ENCODE measurements at places on chromosomes 3 and 15.
A peak's percentile ranks its signal among the peaks of the same experiment; 100 is the strongest.

DNA sequence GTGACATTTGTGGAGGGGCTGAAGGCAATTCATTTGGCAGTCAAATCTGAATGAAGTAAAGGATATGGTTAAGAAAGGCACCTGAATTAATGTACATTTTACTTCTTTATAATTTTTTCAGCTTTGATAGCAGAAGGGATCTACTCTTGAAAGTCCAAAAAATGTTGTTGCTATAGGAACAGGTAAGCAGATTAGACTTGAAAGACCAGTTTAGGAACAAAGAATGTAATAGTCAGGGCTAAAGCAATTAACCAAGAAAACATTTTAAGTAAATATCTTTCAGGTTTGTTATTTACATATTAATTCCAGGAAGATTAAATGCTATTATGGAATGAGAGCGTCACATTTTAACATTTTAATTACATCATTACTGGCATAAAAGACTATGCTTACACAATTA is 1.1 kb downstream of the ATP13A4 start:
- no peak for DNase-seq

DNA sequence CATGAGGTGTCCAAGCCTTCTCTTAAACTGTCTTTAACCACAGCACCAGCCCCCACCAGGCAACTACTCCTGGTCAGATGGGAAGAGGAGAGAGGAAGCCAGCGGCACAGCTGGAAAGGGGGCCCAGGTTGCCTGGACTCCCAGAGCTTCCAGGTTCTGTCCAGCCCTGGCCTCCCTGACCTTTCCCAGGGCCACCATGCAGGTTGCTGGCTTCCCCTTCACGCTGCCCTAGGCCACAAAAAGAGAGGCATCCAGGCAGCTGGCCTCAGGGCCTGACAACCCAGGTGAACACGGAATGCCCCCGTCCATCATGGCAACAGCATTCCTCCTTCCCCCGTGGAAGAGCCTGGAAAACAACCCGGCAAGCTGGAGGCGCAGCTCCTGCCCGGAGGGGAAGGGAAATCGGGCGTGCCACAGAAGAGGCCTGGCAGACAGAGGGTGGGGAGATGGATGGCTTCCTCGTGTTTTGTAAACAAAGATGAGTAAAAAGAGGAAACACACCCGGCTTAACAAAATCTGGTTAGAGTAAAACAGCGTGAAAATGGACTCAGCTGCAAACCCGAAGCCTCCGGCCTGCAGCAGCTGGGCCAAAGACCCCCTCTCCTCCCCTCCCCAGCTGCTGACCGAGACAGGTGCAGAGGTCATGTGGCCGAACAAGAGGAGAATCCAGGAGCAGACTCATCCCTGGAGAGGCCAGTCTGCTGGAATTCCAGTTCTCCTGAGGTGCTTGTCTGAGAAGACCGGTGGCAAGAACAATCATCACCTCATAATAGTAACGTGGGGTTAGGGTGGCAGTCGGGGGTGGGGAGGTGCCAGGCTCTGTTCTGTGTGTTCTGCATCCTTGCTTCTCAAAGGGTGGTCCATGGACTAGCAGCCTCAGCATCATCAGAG is 15.5 kb downstream of the BMF start:
- DNase-seq, result no peak

DNA sequence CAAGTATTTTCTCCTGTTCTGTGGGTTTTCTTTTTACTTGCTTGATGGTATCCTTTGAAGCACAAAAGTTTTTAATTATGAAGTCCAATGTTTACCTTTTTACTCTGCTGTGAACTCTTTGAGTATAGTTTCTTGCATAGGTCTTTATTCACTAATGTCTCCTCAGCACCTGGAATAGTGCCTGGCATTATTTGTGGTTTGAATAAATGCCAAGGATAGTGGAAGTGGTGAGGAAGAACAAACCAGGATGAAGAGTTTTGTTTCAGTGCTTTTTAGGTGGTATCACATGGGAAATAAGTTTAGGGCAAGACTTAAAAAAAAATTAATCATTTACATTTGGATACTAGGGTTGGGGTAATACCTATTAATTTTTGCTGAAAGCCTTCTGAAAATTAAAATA is 25.7 kb downstream of the GPD1L start:
- DNase-seq, result no peak

GRCh38 chr3:66200786-66201185 is 20.0 kb upstream of the SLC25A26 start:
- DNase-seq, result no peak

GRCh38 chr3:54303517-54304375 is 181.4 kb downstream of the CACNA2D3 start:
- no peak for DNase-seq

GRCh38 chr3:60086811-60087210 is 1037.0 kb upstream of the CFAP20DC start:
- DNase-seq, result peak; percentile 32

DNA sequence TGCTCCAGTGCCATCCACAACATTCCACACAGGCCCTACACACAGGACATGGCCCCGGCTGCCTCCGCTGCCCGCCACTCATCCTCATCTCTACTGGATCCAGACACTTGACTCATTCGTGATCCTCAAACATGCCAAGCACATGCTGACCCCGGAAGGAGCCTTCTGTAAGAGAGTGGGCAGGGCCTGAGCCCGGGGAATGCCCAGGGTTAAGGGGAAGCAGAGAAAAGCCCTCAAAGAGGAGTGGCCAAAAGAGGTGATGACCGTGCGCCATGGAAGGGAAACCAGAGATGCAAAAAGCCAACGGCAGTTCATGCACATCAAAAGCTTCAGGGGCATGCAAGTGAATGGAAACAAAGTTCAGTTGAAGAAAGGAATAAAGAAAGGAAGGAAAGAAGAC is 46.1 kb downstream of the RFTN1 start:
- peak; percentile 24 for DNase-seq

- DNase-seq, result no peak
Observed at GRCh38 chr3:119468041-119468440, 722 bp upstream of the POGLUT1 start.

DNA sequence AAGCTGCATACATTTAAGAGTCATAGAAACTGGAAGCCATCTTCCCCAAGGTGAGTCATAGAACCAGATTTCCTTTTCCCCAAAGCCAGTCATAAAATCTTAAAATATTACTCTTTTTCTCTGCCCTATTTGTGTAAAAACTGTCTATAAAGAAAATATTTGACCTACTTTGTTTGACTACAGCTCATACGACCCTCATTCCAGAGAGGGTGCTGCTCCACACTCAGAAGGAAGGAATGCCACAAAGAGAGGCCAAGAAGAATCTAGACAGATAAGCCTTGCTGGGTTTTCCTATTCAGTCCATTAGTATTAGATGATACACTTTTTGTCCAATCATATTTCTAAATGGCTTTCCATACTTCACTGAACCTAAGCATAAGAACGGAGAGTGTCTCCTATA is 671.6 kb upstream of the SGO1 start:
- DNase-seq, result no peak

DNA sequence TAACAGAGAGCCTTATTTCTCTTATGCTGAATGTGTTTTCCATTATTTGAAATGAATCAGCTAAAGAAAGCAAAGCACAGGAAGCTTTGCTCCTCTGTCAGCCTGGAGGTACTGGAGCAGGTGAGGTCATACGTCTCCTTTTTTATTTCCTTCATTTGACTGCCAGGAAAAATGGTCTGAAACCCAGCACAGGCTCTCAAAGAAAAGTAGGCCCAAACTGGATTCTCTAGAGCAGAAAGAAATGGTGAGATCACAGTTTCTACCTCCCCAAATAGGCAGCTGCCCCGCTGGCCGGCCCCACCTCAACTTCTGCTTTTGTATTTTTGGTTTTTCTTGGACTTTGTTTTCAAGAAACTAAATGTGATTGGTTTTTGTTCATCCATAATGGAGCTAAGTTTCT is 95.1 kb downstream of the RPL39L start:
- no peak for DNase-seq

DNA sequence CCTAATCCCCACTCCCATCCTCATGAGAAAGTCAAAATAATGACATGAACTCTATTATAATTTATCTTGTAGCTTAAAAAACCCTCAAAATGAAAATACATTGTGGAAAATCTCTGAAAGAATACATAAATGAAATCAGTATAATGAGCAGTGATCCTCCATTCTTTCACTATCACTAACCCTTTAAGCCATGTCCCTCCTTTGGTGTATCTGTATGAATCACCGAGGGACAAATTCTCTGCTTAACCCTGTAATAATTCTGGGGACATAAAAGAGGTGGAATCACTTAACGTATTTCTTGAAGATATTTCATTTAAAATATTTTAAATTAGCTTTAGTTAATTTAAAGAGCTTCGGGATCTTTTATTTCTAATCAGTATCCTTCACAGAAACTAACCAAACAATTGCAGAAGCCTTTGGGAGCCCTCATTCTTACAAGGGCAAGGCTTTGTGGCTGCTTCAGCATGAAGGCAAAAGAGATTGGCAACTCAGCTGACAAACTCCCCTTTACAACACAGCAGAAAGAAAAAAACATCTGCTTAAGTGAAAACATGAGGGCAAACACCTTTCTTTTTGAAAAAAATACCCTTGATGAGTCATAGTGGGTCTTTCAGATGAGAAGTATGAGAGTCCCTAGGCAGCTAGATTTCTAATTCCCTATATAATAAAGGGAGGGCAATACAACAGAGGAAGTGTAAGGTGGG is 44.0 kb upstream of the ALCAM start:
- no peak for DNase-seq

- no peak for DNase-seq
Observed at GRCh38 chr15:33825453-33825852, 142.8 kb upstream of the CHRM5 start.

DNA sequence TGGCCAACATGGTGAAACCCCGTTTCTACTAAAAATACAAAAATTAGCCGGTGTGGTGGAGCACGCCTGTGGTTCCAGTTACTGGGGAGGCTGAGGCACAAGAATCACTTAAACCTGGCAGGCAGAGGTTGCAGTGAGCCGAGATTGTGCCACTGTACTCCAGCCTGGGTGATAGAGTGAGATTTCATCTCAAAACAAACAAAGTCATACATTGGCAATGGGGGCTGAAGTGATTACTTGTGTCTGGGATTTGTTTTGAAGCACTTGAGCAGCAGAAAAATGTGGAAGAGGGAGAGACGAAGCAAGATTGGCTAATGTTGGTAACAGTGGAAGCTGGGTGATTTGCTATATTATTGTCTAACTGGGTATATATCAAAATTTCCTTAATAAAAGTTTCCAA is 13.4 kb upstream of the TMEM40 start:
- DNase-seq, result no peak

DNA sequence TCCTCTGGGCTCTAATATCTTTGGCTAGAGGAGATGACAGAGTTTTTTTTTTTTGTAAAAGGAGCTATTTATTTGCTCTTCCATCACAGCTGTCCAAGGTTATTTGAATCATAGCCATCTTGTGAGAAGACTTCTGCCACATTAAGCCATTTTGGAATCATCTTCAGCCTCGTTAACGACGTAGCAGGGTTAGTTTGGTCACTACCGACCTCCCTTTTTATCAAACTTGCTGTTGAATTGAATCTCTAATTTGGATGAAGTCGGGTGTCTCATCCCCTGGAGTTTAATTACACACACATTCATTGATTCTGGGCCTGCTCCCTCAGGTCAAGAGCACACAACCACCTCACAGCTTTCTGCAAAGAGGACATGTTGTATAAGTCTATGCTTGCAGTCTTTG is 238.7 kb downstream of the CPNE4 start:
- no peak for DNase-seq

DNA sequence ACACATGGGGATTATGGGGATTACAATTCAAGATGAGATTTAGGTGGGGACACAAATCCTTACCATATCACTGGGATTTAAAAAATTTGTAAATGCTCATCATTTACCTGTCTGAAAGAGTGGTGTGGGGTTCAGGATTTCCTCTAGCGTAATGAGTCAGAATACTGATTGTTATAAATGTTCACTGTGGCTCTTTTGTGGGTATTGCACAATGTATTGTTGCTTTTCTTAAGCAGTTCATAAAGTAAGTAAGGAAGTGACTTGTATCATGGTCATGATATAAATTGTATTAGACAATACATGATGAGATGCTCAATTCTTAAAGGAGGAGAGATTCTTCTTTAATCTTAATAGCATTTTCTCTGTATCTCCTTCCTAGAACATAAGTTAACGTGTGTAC is 262.1 kb downstream of the CNTN4 start:
- DNase-seq, result no peak

GRCh38 chr15:59315914-59316451 is 56.7 kb downstream of the MYO1E start:
- DNase-seq, result no peak

DNA sequence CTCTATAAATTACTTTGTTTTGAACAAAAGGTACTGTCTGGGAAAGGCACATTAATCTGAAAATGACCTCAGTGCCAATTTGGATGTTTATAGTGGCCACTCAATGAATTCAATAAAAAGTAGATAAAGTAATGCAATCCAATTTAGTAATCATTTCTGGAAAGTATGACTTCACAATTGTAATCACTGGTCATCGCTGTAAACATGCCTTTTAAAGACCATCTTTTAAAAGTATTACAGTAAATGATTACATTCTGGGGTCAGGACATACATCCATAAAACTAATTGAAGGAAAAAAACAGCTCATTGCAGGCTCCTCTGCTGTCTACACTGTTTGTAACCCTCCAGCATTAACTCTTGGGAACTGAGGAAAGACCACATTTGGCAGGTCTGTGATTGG is 43.2 kb downstream of the HRH1 start:
- no peak for DNase-seq

- no peak for DNase-seq
Observed at GRCh38 chr15:87563869-87564268, 692.7 kb downstream of the NTRK3 start.

- no peak for DNase-seq
Observed at GRCh38 chr3:38645601-38646000, 3.9 kb downstream of the SCN5A start.

- DNase-seq, result no peak
Observed at GRCh38 chr15:51936105-51936478, 35.5 kb downstream of the LEO1 start.

- DNase-seq, result no peak
Observed at GRCh38 chr3:157219215-157219614, 59.3 kb upstream of the CCNL1 start.

DNA sequence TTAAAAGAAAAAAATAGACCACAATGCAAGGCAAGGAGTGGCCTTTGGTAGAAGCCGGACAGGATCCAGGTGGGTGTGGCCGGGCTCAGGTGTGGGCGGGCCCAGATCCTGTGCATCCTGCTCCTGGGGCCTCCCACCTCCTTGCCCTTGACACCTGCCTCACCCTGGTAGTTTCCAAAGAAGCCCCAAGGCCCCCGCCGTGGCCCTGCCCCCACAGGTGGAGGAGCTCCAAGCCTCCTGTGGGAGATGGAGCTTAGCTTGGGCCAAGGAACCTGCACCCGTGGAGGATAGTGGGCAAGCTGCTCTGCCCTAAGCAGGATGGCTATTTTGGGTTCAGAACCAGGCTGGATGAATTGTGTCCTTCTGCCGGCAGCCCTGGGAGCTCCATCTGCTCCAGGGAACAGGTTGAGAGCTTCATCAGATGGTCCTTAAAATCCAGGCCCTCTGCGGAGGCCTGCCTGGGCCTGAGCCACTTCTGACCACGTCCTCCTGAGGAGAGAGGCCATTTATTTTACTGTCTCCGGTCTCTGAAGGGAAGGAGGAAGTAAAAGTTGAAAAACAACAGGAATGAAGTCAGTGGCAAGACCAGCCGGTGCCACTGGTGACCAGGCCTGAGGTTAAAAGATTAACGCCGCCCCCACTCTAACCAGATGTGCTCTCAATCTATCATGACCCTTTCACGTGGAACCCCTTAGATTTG is 53.9 kb upstream of the KLF13 start:
- DNase-seq, result no peak

GRCh38 chr15:70507772-70508371 is 255.5 kb downstream of the UACA start:
- no peak for DNase-seq
